Stimulated activated CD4-positive, alpha-beta T cell treated with anti-CD3 and anti-CD28 coated beads, Interleukin-2, amount 100 ng/mL, for 4 hours (primary cell): ENCODE measurements at places on chromosomes 6 and 20.

DNA sequence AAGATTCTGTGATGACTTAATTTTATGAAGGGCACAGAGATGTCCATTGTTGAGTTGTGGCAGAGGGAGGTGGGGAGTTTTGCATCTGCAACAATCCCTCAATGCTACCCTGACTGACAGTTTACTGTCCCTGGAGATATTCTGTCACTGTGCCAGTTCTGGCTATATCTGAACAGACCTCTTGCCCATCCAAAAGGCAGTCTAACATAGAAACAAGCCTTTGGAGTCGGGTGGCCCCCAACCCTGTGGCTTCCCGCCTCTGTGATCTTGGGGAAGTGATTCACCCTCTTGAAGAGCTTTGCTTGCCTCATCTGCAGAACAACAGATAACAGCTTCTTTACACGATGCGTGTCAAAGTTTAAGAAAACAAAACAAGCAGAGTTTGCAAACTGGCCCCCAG lies 3.8 kb upstream of the E2F1 start:
- DNase-seq, result no peak

DNA sequence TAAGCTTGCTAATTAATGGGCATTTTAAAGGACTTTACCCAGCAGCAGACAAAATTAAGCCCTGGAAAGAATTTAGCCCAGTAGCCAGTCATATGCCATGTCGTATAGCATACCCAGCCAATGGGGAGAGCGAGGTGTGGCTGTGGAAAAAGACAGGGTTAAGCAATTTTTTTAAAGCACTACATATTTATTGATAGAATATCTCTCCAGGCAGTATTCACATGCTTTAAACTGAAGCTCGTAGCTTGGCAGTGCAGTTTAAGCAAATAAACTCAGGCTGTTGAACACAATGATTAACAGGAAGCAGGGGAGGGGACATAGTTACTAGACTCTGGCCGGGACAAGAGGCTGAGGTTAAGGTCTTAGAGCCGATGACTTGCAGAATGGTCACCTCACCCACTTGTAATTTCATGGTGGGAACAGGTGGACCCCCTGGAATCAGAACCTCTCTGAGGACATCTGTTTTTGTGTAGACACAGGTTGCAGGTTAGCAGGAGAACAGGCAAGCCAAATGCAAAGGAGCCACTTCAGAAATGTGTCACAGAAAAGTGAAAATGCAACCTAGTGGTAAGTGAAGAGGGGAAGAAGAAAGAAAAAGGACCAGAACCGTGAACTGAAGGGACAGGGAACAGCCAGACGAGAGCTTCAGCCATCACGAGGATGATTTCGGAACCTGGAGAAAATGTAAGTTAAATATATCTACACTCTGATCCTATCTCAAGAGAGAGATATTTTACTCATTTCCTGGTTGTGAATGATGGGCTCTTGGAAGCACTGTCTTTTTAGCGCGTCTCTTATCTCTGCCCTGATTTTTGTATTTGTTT lies 7.2 kb downstream of the GCNT2 start:
- no peak for DNase-seq

GRCh38 chr20:18628330-18628920 lies 40.6 kb downstream of the DTD1 start:
- no peak for DNase-seq

GRCh38 chr20:52748990-52749389 lies 223.2 kb upstream of the TSHZ2 start:
- no peak for DNase-seq
